ENCODE measurements at places on chromosomes 13 and 19.
A peak's percentile ranks its signal among the peaks of the same experiment; 100 is the strongest.

DNA sequence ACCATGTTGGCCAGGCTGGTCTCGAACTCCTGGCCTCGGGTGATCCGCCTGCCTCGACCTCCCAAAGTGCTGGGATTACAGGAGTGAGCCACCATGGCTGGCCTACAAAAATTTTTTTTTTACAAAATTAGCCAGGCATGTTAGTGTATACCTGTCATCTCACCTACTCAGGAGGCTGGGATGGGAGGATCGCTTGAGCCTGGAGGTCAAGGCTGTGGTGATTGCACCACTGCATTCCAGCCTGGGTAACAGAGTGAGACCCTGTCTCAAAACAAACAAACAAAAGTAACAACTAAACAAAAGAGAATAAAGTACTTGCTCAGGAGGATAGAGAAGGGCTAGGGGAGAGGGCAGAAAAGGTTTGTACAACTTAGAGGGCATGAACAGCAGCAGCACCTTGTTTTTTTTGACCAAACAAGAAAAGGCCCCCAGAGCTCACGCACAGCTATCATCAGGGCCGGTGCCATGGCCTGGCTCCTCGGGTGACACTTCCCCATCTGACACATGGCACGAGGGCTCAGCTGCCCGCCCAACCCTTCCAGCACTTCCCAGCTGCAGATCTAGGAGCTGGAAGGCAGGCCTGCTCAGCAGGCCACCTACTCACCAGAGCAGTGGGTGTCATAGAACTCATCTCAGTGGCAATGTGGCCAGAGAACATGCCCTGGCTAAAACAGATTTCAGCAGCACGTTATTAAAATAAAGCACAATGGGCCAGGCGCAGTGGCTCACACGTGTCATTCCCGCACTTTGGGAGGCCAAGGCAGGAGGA, 8.6 kb upstream of the SLC7A9 start:
- no peak for DNase-seq

- no peak for DNase-seq
These were observed 75.1 kb downstream of the URI1 start for GRCh38 chr19:30017172-30017571.

DNA sequence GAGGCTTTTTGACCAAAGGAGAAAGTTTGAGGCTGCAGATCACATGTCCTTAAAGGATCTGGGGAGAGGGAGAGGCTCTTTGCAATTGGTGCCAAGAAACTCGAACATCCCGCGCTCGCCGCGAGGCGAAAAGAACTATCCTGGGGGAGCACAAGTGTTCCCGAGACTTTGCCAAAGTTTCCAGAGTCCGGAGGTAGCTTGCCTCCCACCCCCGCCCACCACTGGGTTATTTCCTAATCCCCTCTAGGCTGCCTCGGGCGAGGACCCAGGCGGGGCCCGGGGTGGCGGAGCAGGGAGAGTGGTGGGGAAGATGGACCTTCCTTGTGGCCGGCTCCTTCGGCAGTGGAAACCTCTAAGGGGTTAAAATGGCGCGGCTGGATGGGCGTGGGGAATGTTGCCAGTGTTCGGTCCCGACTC, 114.5 kb downstream of the KCNRG start:
- no peak for DNase-seq

DNA sequence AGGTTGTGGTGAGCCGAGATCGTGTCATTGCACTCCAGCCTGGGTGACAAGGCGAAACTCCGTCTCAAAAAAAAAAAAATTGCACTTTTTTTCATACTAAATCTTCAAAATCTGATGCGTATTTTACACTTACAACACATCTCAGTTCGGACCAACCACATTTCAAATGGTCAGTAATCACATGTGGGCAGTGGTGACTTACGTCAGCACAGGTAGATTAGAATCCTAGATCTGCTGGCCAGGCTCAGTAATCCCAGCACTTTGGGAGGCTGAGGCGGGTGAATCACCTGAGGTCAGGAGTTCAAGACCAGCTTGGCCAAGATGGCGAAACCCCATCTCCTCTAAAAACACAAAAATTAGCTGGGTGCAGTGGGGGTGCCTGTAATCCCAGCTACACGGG, 1.6 kb upstream of the FARSA start:
- no peak for DNase-seq

GRCh38 chr13:113299951-113300350, 2.9 kb downstream of the LAMP1 start:
- DNase-seq = no peak

DNA sequence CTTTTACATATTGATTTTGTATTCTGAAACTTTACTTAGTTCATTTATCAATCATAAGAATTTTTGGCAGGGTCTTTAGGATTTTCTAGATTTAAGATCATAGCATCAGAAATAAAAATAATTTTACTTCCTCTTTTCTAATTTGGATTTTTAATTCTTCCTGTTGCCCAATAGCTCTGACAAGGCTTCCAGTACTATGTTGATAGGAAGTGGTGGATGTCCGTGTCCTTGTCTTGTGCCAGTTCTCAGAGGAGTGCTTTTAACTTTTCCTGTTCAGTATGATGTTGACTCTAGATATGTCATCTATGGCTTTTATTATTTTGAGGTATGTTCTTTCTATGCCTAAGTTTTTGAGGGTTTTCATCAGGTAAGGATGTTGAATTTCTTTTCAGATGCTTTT, 7.7 kb upstream of the KIR2DL4 start:
- no peak for DNase-seq

GRCh38 chr13:35164324-35164932, 222.4 kb downstream of the NBEA start:
- DNase-seq = no peak

GRCh38 chr19:7292950-7293761, 1.1 kb downstream of the INSR start:
- no peak for DNase-seq

DNA sequence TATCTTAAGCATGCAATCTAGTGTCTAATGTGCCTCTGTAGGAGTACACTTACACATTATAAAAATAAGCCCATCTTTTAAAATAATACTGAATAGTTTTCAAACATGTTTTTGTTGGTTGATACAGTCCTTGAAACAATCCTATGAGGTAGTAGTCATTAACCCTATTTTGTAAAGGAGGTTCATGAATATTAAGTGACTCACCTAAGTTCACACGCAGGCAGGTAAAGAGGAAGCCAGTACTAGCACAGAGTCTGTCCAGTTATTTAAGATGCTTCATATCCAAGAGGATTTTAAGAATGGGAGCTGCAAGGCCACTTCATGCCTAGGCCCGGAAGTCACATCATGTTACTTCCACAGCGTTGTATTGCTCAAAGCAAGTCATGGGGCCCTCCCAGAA, 121.0 kb upstream of the MAB21L1 start:
- no peak for DNase-seq

DNA sequence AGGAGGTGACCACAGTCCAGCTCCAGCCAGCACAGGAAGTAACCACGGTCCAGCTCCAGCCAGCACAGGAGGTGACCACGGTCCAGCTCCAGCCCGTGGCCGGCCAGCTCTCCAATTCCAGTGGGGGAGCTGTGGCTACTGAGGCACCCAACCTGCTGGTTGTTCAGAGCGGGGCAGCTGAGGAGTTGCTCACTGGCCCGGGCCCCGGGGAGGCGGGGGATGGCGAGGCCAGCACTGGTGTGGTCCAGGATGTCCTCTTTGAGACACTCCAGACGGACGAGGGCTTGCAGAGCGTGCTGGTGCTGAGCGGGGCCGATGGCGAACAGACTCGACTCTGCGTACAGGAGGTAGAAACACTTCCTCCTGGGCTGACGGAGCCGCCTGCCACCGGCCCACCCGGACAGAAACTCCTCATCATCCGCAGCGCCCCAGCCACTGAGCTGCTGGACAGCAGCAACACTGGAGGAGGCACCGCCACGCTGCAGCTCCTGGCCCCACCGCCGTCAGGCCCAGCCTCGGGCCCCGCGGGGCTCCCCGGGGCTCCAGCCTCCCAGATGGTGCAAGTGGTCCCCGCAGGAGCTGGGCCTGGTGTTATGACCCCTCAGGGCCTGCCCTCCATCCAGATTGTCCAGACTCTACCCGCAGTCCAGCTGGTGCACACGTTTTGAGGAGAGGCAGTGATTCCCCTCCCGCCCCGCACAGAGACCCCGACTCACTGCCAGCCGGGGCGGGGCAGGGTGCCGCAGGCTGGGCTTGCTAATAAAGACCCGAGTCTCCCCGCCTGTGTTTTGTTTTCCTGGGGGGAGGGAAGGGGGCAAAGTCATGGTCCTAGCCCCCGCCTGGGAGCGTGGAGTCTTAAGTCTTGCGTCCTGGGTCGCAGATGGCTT, 1.0 kb upstream of the NAT14 start:
- no peak for DNase-seq

- DNase-seq = no peak
These were observed 8.1 kb downstream of the CHST8 start for GRCh38 chr19:33629826-33630375.

- peak; percentile 84 for DNase-seq
These were observed 24.6 kb downstream of the NOSIP start for GRCh38 chr19:49555600-49556411.

DNA sequence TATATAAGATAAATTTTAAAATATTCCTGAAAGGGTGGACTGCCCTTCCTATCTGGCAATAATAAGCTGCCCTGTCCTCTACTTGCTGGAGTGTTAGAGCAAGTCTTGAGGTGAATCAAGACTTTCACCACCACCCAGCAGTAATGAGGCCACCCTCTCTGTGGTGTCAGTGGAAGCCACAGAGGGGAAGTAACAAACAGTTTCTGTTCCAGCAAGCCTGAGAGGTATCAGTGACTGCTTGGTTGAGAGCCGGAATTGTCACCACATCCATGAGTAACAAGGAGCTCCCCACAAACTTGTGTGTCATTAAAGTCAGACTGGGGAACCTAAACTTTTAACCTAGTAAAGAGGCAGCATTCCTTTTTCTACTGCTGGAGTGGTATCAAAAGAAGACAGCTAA, 532.7 kb upstream of the SPRY2 start:
- peak; percentile 30 for DNase-seq

GRCh38 chr19:3095441-3096191, 1.5 kb downstream of the GNA11 start:
- peak; percentile 82 for DNase-seq

- DNase-seq = no peak
These were observed at the start of gene KLK12 for GRCh38 chr19:51034704-51035103. Gene KLK12 (minus strand): TSS chr19:51035002. CDS start chr19:51034621, 381 bp downstream.

GRCh38 chr19:52234406-52234805, 35.0 kb upstream of the ZNF766 start:
- DNase-seq = no peak

DNA sequence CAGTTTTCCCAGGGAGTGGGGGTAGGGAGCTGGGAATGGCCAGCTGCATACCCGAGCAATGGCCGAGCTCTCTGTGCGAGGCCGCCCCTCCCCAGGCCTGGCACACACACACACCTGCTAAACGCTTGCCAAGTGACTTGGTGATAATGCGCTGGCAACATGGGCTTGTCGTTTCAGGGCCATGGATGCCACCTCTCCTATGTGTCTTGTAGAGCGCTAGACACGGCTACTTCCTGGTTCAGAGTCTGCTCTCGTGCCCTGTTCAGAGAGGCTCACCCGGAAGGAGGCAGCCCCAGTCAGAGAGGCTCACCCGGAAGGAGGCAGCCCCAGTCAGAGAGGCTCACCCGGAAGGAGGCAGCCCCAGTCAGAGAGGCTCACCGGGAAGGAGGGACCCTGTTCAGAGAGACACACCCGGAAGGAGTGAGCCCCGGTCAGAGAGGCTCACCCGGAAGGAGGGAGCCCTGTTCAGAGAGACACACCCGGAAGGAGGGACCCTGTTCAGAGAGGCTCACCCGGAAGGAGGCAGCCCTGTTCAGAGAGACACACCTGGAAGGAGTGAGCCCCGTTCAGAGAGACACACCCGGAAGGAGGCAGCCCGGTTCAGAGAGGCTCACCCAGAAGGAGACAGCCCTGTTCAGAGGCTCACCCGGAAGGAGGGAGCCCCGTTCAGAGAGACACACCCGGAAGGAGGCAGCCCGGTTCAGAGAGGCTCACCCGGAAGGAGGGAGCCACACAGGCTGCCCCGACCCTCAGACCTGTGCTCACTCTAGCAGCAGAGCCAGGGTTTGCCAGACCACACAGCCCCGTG, 4.2 kb downstream of the ADPRHL1 start:
- peak; percentile 75 for DNase-seq

DNA sequence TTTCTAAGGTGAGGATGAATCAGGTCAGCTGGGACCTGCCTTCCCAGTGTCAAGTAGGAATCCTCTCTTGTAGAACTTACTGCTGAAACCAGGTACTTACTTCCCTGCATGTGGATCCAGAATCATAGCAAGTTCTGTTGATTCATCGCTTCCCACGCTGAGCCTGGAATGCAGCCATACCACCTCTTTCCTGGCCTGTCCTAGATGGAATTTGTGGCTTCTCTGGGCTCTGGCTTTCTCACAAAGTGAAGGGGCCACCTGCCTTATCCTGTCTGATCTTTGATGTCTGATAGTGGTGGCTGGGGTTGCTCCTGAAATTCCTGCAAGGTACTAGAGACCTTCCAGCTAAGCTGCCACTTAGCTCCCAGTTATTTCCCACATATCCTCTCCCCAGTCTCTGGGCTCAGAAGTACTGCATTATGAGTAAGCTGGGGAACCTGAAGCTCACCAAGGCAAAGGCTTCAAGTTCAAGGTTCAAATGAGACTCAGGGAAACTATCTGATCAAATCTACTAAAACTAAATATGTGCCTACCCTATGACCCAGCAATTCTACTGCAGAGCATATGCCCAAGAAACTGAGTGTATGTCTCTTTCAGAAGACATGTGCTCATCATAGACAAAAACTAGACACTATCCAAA, 103.5 kb downstream of the SUCLA2 start:
- DNase-seq = no peak

DNA sequence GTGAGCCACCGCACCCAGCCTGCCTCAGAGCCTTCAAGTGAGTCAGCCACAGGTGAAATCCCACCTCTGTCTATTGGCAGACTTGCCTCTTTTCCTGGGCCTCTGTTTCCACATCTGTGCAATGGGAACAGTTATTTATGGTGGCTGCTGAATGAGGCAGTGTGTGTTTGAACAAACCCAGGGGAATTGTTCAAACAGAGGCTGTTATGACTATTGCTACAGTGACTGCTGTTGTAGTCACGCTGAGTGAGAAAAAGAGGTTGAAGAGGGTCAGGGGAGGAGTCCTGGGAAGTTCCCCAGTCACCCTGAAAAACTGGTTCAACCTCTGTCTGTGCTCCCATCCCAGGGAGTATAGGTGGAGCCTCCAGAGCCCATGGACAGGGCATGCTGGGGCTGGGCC, at the start of gene CEACAM19:
Gene CEACAM19 (plus strand): TSS at position 83 of the 400 bp plus-strand sequence. CDS start 450 bp downstream, outside the sequence.
- DNase-seq = no peak

GRCh38 chr19:32269831-32270230, 75.6 kb upstream of the ZNF507 start:
- no peak for DNase-seq

DNA sequence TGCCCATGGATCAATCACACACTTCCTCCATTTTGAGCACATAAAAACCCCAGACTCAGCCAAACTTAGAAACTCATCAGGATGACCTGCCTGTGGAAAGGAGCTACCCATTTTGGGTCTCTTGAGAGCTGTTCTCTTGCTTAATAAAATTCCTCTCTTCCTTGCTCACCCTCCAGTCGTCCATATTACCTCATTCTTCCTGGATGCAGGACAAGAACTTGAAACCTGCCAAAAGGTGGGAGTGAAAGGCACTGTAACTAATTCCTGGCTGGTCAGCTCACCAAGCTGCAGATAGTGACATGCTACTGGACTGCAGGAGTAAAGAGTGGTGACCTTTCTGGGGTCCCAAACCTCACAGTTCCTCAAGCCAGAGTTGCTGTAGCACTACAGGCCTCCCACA, 20.2 kb downstream of the LIG4 start:
- no peak for DNase-seq
